ENCODE measurements at places on chromosomes 7 and 10.

DNA sequence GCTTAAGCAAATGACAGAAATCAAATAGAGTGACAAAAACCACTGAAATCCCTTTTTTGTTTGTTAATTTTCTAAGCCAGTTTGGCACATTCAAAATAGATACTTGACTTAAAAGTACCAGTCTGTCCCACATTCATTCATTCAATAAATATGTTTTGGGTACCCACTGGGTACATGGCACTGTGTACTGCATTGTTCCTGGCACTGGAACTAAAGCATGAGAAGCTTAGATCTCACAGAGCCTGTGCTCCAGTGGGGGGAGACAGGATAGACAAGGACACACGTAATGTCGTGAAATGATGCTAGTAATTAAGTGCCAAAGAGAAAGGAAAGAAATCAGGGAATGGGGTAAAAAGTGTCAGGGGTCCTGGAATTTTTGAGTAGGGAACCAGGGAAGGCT is 13.0 kb downstream of the MTURN start:
- no peak for DNase-seq

- no peak for DNase-seq
Observed at GRCh38 chr7:120898715-120899499, 41.0 kb upstream of the TSPAN12 start.

DNA sequence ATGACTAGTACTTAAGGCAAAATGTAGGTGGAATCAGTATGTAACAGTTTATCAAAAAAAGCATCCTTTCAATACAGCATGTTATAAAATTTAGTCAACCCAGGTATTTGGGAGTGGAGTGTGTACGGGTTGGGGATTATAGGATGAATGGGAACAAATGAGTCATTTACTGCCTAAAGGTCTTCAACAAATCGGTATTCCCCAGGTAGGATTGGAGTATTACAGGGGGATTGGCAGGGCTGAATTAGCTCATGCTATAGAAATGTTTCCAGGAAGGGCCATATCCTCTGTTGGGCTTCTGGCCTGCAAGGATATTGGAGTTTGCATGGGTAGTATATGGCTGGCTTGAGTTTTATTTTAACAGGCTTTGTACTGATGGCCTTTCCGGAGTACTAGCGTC is 723.7 kb downstream of the SORCS1 start:
- DNase-seq = no peak

DNA sequence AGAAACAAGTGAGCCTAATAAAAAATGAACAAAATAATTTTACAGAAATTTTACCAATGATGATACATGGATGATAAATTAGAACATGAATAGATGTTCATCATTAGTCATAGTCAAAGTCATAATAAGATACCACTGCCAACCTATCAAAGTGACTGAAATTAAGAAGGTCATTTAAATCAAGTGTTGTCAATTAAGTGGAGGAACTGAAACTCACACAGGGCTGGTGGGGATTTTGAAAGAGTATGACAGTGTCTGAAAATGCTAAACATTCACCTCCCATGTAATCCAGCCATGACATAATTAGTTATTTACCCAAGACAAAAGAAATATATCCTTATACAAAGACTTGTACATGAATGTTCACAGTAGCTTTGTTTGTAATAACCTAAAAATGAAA is 57.1 kb upstream of the DYNC1I1 start:
- no peak for DNase-seq

DNA sequence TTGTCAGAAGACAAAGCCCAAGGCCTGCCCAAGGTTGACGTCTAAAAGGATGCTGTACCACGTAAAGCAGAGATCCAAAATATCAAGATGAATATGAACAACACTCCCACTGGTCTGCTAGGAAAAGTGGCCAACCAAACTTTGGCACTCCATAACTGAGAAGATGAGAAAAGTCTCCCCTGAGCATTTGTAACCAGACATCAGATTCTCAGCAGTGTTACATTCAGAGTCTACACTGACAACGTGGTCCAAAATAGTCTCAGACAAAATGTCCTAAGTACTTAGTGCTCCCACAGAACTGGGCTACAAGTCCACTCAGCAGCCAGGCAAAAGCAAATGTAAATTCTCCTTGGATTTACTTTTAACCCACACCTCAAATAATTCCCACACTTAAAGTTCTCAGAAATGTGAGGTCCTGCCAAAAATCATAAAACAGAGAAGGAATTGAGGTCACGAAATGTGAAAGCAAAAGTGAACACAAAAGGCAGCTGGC is 185.1 kb upstream of the NOBOX start:
- DNase-seq = no peak

- DNase-seq = no peak
Observed at GRCh38 chr7:45881759-45882464, 6.4 kb upstream of the IGFBP1 start.

DNA sequence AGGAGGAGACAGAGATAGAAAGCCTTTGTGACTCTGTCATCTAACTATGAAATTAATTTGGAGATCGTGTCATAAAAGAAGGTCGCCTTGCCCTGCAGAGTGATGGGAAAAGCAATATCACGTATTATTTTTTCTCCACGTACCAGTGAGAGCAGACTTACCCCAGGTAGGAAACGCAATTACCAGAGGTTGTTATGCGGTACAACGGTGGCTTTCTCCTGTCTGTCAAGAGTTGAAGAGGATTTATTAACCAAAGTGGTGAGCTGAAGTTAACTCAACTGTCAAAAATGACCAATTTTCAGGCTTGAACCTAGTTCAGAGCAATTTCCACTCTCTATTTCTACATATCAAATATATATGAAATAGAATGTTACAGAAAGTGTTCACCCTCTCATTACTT is 282.6 kb upstream of the PFKP start:
- DNase-seq = no peak

GRCh38 chr10:114715171-114715670 is 57.1 kb upstream of the ABLIM1 start:
- no peak for DNase-seq

DNA sequence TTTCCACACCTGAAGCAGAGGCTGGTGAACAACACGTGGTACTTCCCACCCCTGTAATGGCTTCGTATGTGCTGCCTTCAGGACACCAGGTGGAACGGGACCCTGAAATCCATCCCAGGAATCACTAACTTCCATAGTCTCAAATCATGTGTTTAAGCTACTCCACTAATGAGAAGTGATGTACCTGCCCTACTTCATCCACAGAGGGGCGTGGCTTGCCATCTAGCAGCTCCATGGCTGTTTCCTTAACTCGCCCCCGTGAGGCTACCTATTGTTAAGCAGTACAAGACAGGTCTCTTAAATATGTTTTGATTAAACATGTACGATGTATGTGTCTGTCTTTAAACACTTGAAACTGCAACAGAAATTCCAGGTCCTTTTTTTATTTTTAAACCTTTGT is 31.8 kb downstream of the ARL3 start:
- no peak for DNase-seq

- DNase-seq = no peak
Observed at GRCh38 chr10:104589431-104589830, 51.7 kb upstream of the SORCS3 start.

GRCh38 chr10:35462491-35462934 is 126.2 kb downstream of the CCNY start:
- no peak for DNase-seq

GRCh38 chr7:19121977-19122588 is 4.6 kb upstream of the TWIST1 start:
- no peak for DNase-seq
